ENCODE measurements at places on chromosomes 7 and 10. TPM values are rescaled to one million over a fixed set of nuclear protein-coding genes. Genes with fewer than 3 reads are reported as not detected.

GRCh38 chr10:110389255-110389654, 84.5 kb upstream of the SMNDC1 start:
- no peak for DNase-seq
- H3K27me3 ChIP-seq: no peaks in the 10 kb centered on the region
- H3K4me1 ChIP-seq: peaks cover 25% of the 10 kb centered on the region
- H3K4me3 ChIP-seq: no peak overlapping the region
- no peak overlapping the region for H3K27ac ChIP-seq

- H3K4me1 ChIP-seq: no peaks in the 10 kb centered on the region
- H3K4me3 ChIP-seq: no peak overlapping the region
- H3K27me3 ChIP-seq: no peaks in the 10 kb centered on the region
- DNase-seq: no peak
- peak overlapping the region; percentile 16 for H3K27ac ChIP-seq
- H3K36me3 ChIP-seq: no peaks in the 10 kb centered on the region
Measured at GRCh38 chr7:143238289-143238980, 16.6 kb downstream of the TAS2R40 start.

GRCh38 chr10:26840938-26841732, 19.6 kb downstream of the ABI1 start:
- H3K4me1 ChIP-seq: peaks cover 19% of the 10 kb centered on the region
- H3K27ac ChIP-seq: no peak overlapping the region
- H3K4me3 ChIP-seq: no peak overlapping the region
- H3K27me3 ChIP-seq: no peaks in the 10 kb centered on the region

DNA sequence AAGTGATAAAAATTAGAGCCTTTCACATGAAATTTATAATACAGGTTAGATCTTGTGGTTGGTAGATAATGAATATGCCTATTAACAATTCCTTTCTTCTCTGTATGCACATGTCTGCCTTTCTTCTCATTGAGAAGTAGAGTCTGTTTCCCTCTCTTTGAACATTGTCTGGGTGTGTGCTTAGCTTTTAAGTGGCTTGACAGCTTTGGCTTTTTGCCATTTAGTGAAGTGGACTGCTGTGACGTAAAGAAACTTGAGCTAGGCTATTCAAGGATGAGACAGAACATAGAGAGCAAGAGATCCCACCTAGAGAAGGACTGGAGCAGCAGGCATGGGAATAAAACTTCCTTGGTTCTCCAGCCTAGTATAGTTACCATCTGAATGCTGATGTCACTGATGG, 996.7 kb upstream of the CELF2 start:
- no peaks in the 10 kb centered on the region for H3K4me1 ChIP-seq
- H3K27ac ChIP-seq: no peak overlapping the region
- H3K27me3 ChIP-seq: no peaks in the 10 kb centered on the region
- no peak overlapping the region for H3K4me3 ChIP-seq

DNA sequence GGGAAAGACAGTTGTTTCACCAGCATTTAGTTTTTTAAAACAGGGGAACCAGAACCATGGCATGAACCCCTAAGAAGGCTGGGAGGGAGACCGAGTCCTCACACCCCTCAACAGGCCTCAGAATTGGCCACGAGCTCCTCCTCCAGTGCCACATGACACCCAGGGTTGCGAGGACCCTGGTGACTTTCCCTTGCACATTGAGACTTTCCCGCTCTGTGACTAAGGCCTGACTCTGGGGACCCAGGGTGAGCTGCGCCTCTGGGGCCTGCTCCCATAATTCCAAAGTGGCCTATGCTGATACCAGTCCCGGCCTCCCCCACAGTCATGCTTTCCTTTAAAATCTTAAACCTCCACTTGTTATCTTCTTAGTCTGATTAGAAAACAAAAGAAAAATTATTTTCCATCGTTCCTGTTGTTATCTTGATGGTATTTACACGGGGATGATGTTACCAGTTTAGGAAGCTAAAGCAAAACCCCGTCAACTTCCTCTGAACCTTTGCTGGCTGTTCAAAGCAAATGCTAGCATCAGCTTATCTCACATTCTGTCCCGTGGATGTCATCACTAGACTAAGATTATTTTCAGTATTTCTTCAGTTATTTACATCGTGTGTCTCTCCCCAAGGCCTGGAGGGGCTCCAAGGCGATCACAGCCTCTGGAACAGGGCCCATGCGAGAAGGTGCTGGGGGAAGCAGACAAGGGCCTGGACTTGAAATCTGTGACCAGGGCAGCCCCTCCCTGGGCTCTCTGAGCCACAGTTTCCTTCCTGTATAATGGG, 42.1 kb downstream of the FAM53B start:
- H3K27me3 ChIP-seq: no peaks in the 10 kb centered on the region
- H3K36me3 ChIP-seq: peaks cover 35% of the 10 kb centered on the region
- H3K4me3 ChIP-seq: no peak overlapping the region
- peaks cover 98% of the 10 kb centered on the region for H3K4me1 ChIP-seq
- H3K27ac ChIP-seq: peak overlapping the region; percentile 84

- H3K4me1 ChIP-seq: peaks cover 32% of the 10 kb centered on the region
- H3K27ac ChIP-seq: peak overlapping the region; percentile 87
- no peak for DNase-seq
- H3K36me3 ChIP-seq: no peaks in the 10 kb centered on the region
- peak overlapping the region; percentile 53 for H3K4me3 ChIP-seq
Measured at GRCh38 chr10:24209946-24210491, 1.1 kb downstream of the KIAA1217 start.

GRCh38 chr7:74718336-74718735, 55.5 kb upstream of the NCF1 start:
- no peak for DNase-seq
- H3K4me1 ChIP-seq: no peaks in the 10 kb centered on the region
- H3K4me3 ChIP-seq: no peak overlapping the region
- peaks cover 93% of the 10 kb centered on the region for H3K36me3 ChIP-seq
- no peak overlapping the region for H3K27ac ChIP-seq

GRCh38 chr10:110214371-110214826, 7.0 kb downstream of the MXI1 start:
- no peaks in the 10 kb centered on the region for H3K27me3 ChIP-seq
- no peaks in the 10 kb centered on the region for H3K36me3 ChIP-seq
- peaks cover 38% of the 10 kb centered on the region for H3K4me1 ChIP-seq

DNA sequence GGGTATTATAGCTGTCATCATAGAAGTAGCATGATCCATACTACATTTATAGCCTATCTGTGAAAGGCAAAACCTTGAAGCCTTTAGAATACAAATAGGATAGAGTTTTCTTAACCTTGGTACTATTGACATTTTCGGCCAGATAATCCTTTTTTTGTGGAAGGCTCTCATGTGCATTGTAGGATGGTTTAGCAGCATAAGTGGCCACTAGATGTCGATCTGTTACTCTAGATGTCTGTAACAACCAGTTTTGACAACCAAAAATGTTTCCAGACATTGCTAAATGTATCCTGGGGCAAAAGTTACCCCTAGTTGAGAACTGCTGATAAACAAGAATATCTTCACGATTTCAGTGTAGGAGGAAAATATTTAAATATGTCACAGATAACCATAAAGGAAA, 319.4 kb upstream of the GALNT17 start:
- H3K4me1 ChIP-seq: no peaks in the 10 kb centered on the region
- H3K27ac ChIP-seq: no peak overlapping the region
- no peaks in the 10 kb centered on the region for H3K27me3 ChIP-seq
- no peak for DNase-seq
- H3K4me3 ChIP-seq: no peak overlapping the region

DNA sequence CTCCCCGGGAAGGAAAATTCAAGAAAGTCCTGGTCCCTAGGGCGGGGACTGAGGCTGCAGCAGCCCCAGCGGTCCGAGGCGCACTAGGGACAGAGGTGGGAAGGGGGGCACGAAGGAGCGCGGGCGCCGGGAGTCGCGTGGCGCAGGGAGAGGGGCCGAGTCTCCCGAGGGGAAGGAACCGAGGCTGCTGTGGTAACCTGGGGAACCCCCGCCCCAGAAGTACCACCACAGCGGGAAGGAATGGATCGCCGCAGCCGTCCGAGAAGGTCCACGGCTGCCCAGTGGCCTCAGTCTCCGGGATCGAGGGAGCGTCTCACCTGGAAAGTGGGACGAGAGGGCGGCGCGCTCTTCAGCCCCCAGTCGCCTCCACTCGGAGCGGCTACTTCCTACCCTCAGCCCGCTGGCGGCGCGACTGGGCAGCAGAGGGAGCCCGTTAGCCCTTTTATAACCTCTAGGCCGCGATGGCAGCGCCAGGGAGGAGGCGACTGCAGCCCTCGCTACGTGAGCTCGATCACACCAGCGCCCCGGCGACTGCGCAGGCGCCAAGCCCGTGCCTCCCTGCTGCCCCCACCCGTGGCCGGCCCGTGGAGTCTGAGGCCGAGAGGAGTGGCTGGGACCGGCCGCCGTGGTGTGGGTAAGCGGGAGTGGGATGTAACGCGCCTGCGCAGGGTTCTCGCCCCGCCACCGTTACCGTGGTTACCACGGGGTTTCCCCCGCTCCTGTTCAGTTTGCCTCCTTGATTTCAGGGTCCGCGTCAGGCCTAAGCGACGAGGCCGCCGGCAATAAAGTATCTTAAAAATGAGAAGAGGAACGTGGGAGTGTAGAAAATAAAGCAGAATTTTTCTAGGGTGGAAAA, at the start of gene P4HA1:
Gene P4HA1, minus strand, starts transcription at position 418 of the 856 bp plus-strand sequence. CDS start 21,983 bp downstream, outside the sequence.
- H3K27ac ChIP-seq: peak within 1 kb of the TSS; percentile 94
- peaks cover 17% of the 10 kb centered on the region for H3K4me1 ChIP-seq
- no peaks in the 10 kb centered on the region for H3K27me3 ChIP-seq
- DNase-seq: peak; percentile 100
- H3K36me3 ChIP-seq: peaks cover 7% of the 10 kb centered on the region

GRCh38 chr10:6473901-6474370, 106.1 kb downstream of the PRKCQ start:
- no peaks in the 10 kb centered on the region for H3K4me1 ChIP-seq
- H3K27me3 ChIP-seq: no peaks in the 10 kb centered on the region
- H3K4me3 ChIP-seq: peak overlapping the region; percentile 19
- H3K36me3 ChIP-seq: peaks cover 1% of the 10 kb centered on the region
- DNase-seq: no peak
- peak overlapping the region; percentile 38 for H3K27ac ChIP-seq

- H3K36me3 ChIP-seq: no peaks in the 10 kb centered on the region
- DNase-seq: no peak
- no peak overlapping the region for H3K4me3 ChIP-seq
- H3K27me3 ChIP-seq: no peaks in the 10 kb centered on the region
Measured at GRCh38 chr7:30172451-30172850, 37.7 kb downstream of the MTURN start.

GRCh38 chr10:96576277-96576980, 10.4 kb downstream of the TM9SF3 start:
- no peak overlapping the region for H3K27ac ChIP-seq
- no peak overlapping the region for H3K4me3 ChIP-seq
- H3K27me3 ChIP-seq: no peaks in the 10 kb centered on the region
- H3K4me1 ChIP-seq: peaks cover 41% of the 10 kb centered on the region

DNA sequence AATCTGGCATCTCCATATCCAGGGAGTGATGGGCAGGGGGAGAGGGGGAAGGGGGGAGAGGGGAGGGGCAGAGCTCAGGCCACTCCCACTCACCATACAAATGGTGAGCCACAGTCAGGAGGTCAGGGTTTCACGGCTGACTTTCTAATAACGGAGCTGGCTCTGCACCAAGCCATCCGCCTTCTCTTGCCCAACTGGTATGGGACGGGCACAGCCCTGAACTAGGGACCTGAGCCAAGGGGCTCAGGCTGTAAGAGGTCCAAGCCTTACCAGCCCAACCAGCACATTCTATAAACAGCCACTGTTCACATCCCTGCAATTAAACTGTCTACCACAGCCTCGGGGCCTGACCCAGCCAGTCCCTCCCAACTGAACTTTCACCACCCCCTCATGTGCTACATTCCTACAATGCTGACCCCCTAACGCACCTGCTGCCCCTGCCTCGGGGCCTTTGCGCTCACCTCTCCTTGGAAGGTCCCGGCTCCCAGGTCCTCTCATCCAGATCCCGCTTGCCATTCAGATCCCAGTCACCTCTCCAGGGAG, 32.5 kb downstream of the RGS10 start:
- H3K36me3 ChIP-seq: peaks cover 34% of the 10 kb centered on the region
- peak; percentile 30 for DNase-seq
- H3K27me3 ChIP-seq: no peaks in the 10 kb centered on the region
- H3K4me3 ChIP-seq: no peak overlapping the region

GRCh38 chr7:76513817-76514799, 3.8 kb downstream of the UPK3B start:
- no peak overlapping the region for H3K4me3 ChIP-seq
- no peaks in the 10 kb centered on the region for H3K36me3 ChIP-seq
- DNase-seq: no peak
- no peak overlapping the region for H3K27ac ChIP-seq
- peaks cover 5% of the 10 kb centered on the region for H3K27me3 ChIP-seq
- peaks cover 14% of the 10 kb centered on the region for H3K4me1 ChIP-seq

- no peaks in the 10 kb centered on the region for H3K27me3 ChIP-seq
- DNase-seq: no peak
- H3K36me3 ChIP-seq: no peaks in the 10 kb centered on the region
- H3K27ac ChIP-seq: no peak overlapping the region
- no peak overlapping the region for H3K4me3 ChIP-seq
- H3K4me1 ChIP-seq: no peaks in the 10 kb centered on the region
Measured at GRCh38 chr10:57334523-57334922, 933.2 kb downstream of the IPMK start.

GRCh38 chr7:63037242-63037641, 961.4 kb upstream of the ZNF722 start:
- H3K36me3 ChIP-seq: no peaks in the 10 kb centered on the region
- H3K27me3 ChIP-seq: no peaks in the 10 kb centered on the region
- no peak for DNase-seq
- H3K27ac ChIP-seq: no peak overlapping the region
- H3K4me1 ChIP-seq: no peaks in the 10 kb centered on the region
- H3K4me3 ChIP-seq: no peak overlapping the region

DNA sequence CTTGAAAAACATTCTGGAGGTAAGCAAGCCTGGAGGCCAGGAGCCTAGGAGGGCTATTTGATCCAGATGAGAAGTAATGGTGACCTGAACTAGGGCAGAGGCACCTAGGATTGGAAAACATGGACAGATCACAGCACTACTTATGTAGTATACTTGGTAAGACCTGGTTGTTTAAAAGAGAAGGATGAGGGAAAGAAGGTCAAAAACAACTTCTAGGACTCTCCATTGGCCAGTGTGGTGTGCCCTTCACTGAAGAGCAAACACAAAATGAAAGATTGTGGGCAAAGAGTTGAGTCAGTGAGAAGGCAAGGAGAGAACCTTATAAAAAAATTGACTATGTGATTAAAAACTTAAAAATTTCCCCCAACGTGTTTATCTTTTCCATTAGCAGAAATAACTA, 14.3 kb downstream of the ANKRD1 start:
- H3K4me1 ChIP-seq: peaks cover under 1% of the 10 kb centered on the region
- H3K27me3 ChIP-seq: no peaks in the 10 kb centered on the region
- no peak for DNase-seq
- no peak overlapping the region for H3K4me3 ChIP-seq

Gene PITRM1
- total RNA-seq: 60.2 TPM

Gene AGR2
- 93.0 TPM for total RNA-seq

Gene PSTK
- 2.8 TPM for total RNA-seq

Gene AMZ1
- 0.47 TPM for total RNA-seq

Gene NYAP1
- 1.1 TPM for total RNA-seq

Gene ATP6V0A4
- 1.7 TPM for total RNA-seq

Gene CNTNAP2
- 0.59 TPM for total RNA-seq

Gene CCDC146
- 17.3 TPM for total RNA-seq

Gene PIP4K2A
- total RNA-seq: 67.6 TPM

Gene NPSR1
- total RNA-seq: not detected

Gene ACTR3C
- total RNA-seq: 18.6 TPM

Gene CNNM1
- total RNA-seq: 0.35 TPM

Gene ARHGEF35
- total RNA-seq: 10.3 TPM

Gene CRHR2
- not detected for total RNA-seq

Data from lower lobe of right lung (tissue), 2 donors.